NCI-H1436 (cell line): ENCODE measurements at places on chromosomes 7 and 10.

- DNase-seq, result no peak
These were observed 249.1 kb upstream of the PITRM1 start for GRCh38 chr10:3421537-3422257.

GRCh38 chr10:125129076-125129458 lies 31.3 kb downstream of the CTBP2 start:
- no peak for DNase-seq

DNA sequence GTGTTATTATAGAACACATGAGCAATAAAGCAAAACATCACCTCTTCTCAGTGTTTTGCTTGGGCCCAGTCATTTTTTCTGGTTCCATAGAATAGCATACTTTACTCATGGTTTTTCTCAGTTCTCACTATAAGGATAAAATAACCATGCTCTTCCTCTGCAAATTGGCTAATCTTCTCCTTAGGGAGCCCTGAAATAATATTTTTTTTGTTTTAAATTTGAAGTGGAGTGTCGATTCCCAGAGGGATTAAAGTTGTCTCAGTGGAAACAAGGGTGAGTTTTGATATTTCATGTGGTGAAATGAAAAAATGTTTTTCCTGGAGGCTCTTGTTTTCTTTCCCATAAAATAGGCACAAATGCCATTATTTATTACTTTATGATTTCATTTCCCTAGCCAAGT lies 127.3 kb downstream of the NOC3L start:
- no peak for DNase-seq

GRCh38 chr7:101964680-101965452 lies 147.4 kb downstream of the CUX1 start:
- no peak for DNase-seq

DNA sequence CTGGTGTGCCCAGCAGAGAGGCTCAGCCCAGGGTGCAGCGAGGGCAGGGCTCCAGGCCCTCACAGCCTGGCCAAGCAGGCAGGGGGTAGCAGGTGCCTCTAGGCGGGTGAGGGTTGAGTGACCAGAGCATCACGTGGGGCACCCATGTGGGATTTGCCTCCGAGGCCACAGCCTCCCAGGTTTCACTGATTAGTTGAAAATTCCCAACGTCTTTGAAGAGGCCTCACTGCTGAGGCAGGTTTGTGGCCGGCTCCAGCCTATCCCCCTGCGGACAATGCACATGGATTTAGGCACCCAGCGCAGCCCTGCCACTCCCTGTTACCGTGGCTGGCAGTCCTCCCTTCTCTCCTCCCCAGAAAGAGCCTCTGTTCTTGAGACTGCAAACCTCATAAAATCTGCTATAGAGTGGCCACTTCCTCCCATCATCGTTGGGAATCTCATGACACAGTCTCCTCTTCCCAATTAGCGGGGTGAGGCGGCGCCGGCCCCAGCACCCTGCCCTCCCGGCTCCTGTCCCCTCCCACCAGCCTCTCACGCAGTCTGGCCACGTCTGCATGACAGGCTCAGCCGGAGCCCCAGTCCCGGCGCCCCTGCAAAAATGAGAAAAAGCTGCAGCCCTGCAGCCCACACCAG lies 10.8 kb downstream of the MYL10 start:
- DNase-seq, result no peak

DNA sequence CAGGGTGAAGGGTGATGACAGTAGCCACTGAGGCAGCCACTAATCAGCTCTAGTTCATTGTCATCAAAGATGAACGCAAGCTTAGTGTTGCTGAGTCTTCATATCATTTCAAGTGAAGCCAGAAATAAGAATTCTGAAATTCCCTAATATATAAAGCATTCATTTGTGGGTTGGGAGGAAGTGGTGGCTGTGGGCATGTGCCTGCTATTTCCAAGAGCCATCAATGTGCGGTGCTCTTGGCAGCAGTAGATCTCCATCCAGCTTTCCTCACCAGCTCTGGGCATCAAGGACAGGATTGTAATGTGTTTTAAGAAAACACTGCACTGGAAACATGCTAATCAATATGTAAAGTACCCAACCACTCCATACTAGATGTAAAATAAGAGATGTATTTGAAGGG lies 202.5 kb upstream of the AHR start:
- no peak for DNase-seq

GRCh38 chr7:7672545-7673239 lies 32.1 kb downstream of the UMAD1 start:
- DNase-seq, result no peak

- no peak for DNase-seq
These were observed 19.2 kb downstream of the TNRC18 start for GRCh38 chr7:5404421-5404826.

DNA sequence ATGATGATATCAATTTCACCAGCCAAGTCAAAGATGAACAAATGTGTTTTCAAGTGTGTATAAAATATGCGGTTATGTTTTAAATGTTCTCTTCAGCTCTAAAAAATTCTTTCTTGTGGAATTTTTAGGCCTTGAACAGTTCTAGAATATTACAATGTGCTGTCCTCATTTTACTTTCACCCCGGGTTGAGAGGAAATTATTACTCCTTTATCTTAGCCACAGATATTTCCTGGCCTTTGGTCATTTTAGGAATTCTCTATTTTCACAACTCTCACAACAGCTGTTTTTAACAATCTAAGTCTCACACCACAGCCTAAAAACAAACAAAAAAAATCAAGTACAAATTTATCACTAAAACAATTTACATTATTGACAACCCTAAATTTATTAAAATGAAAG lies 112.2 kb upstream of the HGF start:
- no peak for DNase-seq

- DNase-seq, result no peak
These were observed 27.7 kb upstream of the SLC25A13 start for GRCh38 chr7:96349572-96349971.

DNA sequence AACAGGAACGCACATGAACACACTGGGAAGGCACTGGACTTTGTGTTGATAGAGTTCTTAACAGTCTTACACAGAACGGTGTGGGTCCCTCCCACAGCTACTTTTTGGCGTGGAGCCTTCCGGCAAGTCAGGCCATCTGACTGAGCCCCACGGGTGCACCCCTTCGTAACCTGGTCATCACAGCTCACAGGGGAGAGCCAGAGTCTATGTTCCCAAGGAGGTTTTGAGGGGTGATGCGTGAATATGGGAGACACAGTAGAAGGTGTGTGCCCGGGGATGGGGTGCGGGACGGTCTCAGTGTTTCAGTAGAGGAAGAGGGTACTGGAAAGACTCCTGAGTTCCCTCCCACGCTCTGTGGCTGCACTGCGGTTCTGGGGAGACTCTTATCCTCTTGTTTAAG lies 291.7 kb downstream of the DNAJB6 start:
- no peak for DNase-seq

DNA sequence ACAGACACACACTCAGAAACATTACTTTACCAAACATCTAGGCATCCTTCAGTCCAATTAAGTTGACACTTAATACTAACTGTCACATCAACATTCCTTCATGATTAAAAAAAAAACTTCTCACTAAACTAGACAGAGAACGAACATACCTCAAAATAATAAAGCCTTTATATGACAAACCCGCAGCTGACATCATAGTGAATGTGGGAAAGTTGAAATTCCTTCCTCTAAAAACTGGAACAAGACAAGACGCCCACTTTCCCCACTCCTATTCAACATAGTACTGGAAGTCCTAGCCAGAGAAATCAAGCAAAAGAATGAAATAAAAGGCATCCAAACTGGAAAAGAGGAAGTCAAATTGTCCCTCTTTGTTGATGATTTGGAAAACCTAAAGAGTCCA lies 96.9 kb upstream of the PPP1R9A start:
- DNase-seq, result no peak

- DNase-seq, result no peak
These were observed 103.1 kb upstream of the AFAP1L2 start for GRCh38 chr10:114507449-114507848.

- DNase-seq, result no peak
These were observed 537 bp upstream of the MRPS24 start for GRCh38 chr7:43869867-43870240.

DNA sequence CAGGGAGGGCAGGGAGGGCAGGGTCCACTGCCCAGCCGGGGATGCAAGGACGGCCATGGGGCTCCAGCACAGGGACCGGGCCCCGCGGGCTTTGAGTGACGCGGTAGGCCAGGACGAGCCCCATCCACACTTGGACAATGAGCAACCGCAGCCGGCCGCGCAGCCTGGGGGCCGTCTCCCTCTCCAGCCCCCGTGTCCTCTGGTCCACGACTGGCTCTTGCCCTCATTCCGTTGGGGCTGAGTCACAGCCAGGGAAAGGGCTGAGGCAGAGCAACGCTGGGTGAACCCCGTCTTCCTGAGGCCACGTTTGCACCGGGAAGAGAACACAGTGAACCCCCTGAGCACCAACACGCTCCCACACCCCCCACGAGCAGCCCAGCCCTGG lies 23.7 kb downstream of the SHH start:
- no peak for DNase-seq

DNA sequence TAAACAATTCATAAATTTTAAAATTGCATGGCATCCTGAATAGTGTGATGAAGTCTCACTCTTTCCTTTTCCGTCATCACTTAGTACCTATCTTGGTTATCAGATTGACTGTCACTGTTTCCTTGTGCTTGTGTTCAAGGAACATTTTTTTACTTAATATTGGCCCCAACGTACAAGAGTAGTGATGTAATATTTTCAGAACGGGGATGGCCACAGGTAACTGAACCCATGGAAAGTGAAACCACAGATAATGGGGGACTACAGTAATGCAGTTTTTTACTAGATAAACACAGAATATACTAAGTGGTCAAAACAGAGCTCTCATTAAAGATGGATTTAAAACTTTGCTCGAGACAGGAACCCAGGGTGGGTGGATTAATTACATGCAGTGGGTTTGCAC lies 85.4 kb downstream of the MACC1 start:
- DNase-seq, result no peak

DNA sequence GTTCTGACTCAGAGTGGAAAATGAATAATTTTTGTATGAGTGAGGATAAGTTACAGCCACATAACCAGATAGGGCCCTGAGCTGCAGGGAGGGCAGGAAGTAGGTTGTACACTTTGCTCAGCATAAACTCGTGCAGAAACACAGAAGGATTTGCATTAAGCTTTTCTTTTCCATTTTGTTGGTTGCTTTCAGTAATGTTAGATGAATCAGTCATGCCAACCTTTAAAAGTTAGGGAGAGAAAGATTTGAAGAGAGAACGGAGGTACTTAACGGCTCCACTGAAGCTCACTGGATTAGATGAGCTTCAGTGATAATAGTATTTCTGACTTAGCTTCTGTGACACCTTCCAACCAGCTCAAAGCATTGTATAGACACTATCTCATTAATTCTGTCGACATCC lies 348.1 kb downstream of the GATA3 start:
- DNase-seq, result no peak

DNA sequence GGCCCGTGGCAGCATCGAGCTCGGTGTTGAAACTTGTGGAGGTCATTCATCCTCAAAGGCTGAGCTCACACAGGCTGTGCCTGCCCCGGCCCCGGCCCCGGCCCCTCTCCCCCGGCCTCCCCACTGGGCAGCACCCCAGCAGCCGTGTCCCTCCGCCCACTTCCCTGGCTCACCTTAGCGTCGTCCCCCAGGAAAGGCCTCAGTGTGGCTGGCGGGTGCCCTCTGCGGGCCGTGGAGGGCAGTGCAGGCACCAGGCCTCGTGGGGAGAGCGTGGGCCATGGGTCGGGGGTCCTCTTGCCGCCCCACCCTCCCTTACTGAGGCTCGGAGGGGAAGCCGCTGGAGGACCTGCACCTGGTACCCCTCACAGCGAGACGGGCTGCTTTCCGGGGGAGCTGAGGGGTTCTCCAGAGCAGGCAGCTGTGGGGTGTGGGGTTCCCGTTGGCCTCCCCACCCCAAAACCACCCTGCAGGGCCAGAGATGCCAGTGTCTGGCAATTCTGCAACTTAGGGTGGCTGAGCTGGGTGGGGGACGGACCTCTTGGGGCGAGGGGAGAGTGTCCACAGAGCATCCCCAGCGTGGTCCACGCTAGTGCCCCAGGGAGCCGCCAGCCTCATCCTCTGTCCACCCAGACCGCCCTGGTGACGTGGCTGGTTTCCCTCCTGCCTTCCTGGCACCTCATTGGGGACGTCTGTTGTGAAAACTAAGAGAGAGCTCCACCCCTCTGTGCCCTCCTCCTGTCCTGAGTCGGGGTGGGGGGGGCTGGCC lies 44.2 kb upstream of the DPYSL4 start:
- peak; percentile 33 for DNase-seq

DNA sequence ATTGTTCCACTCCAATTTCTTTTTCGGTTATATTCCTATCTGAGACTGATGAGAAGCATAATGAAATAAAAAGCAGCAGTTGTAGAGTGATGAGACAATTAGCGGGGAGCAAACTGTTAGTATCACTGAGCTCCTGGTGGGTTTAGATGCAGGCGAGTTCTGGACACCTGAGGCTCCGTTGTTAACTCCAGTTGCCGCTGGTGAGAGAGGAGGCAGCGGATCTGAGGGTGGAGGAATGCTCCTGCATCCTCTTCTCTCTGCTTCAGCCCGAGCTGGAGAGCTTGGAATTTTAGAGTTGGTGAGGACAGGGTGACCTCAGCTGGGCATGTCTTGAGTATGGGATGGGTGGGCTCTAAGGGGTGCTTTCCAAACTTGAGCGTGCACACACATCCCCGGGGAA lies 31.4 kb downstream of the LRMDA start:
- no peak for DNase-seq

- DNase-seq, result peak; percentile 21
These were observed 642.9 kb downstream of the SDK1 start for GRCh38 chr7:3943779-3944520.

GRCh38 chr10:109783286-109783685 lies 140.0 kb downstream of the XPNPEP1 start:
- DNase-seq, result no peak

DNA sequence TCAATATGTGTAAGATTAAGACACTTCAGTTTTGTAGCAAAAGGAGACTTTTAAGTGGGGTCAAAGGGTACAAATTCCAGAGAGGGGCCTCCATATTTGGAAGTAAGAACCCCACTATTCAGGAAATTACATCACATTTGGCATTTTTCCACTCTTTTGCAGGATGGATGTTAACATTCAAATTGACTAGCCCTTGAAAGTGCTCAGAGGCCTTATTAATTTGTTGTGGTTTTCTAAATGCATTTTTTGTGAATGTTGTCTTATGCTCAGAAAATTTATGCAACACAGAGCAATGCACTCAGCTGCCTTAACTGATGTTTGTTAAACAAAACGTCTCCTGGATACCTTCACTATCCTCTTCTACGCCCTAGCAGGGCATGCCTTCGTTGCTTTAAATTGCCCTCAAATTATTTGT lies 50.9 kb upstream of the PDLIM1 start:
- DNase-seq, result no peak

DNA sequence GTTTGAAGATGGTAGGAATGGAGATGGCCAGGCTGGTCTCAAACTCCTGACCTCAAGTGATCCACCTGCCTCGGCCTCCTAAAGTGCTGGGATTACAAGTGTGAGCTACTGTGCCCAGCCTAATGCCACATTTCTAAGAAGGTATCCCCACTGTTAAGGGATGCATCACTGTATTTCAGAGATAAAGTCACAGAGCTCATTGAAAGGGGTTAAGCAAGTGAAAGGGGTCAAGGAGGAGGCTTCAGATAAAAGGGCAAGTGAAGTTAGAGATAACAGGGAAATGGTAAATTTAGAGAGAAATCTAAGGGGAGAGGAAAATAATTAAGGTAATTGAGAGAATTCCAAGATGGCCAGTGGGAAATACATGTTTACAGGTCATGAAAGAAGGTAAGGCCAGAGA lies 93.0 kb upstream of the SP4 start:
- DNase-seq, result no peak
